ENCODE measurements at places on chromosomes 16 and 17.

DNA sequence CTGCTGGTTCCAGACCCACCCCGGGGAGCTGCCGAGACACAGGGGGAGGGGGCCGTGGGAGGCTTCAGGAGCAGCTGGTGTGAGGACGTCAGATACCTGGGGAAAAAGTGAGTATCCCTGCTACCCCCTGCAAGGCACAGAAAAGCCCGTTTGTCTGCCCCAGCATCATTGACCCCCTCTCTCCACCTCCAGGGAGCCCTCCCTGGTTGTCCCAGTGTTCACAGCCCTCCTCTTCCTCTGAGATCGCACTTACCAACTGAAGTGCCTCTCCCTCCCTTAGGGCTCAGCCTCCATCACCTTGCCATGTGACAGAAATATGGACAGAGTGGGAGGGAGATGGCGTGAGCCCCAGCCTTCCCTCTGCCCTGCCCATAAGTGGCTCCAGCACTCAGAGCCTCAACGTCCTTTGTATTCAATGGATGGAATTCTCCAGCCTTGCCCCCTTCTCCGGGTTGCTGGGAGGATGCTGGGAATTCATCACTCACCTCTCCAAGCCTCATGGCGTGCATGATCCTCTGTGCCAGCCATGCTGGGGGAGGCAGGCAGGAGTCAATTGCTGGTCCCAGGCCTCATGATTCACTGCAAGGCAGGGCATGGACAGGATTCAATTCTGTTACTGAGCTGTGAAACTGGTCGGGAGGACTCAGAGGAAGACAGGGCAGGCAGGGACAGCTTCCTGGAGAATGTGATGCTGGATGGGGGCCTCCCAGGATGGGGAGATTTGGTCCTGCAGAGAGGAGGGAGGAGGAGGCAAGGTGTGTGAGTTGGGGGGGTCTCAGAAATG is 14.6 kb downstream of the SPNS3 start:
- H3K36me3 ChIP-seq, result no peaks in the 10 kb centered on the region
- no peaks in the 10 kb centered on the region for H3K27me3 ChIP-seq
- no peaks in the 10 kb centered on the region for H3K4me1 ChIP-seq

- peak; percentile 95 for DNase-seq
- H3K36me3 ChIP-seq, result no peaks in the 10 kb centered on the region
- H3K27me3 ChIP-seq, result no peaks in the 10 kb centered on the region
- peak overlapping the region; percentile 50 for H3K4me3 ChIP-seq
Measured at GRCh38 chr17:39794249-39794970, 56.7 kb downstream of the GRB7 start.

DNA sequence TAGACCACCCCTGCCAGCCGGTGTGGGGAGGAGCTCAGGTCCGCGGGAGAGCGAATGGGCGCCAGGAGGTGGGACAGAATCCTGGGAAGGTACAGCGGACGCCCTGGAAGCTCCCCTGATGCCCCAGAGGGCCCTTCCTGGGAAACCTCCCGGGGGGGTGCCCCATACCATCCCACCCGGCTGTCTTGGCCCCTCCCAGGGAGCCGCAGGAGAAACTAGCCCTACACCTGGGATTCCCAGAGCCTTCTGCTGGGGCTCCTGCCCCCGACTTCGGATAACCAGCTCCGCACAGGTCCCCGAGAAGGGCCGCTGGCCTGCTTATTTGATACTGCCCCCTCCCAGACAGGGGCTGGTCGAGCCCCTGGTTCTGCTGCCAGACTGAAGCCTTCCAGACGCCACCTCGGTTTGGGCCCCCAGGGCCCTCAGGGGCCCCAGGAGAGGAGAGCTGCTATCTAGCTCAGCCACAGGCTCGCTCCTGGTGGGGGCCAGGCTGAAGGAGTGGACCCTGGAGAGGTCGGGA is 3.0 kb upstream of the CBX4 start:
- no peak for DNase-seq
- peaks cover 10% of the 10 kb centered on the region for H3K4me1 ChIP-seq
- H3K36me3 ChIP-seq, result no peaks in the 10 kb centered on the region
- H3K4me3 ChIP-seq, result no peak overlapping the region
- H3K27me3 ChIP-seq, result peaks cover 22% of the 10 kb centered on the region

- no peaks in the 10 kb centered on the region for H3K36me3 ChIP-seq
- H3K4me1 ChIP-seq, result no peaks in the 10 kb centered on the region
- no peak overlapping the region for H3K4me3 ChIP-seq
- no peak for DNase-seq
- H3K27me3 ChIP-seq, result no peaks in the 10 kb centered on the region
Measured at GRCh38 chr16:26344976-26345375, 653.2 kb downstream of the HS3ST4 start.

GRCh38 chr17:10081571-10082169 is 116.7 kb downstream of the GAS7 start:
- no peak for DNase-seq
- no peak overlapping the region for H3K4me3 ChIP-seq
- peaks cover 4% of the 10 kb centered on the region for H3K4me1 ChIP-seq
- no peak overlapping the region for H3K27ac ChIP-seq

DNA sequence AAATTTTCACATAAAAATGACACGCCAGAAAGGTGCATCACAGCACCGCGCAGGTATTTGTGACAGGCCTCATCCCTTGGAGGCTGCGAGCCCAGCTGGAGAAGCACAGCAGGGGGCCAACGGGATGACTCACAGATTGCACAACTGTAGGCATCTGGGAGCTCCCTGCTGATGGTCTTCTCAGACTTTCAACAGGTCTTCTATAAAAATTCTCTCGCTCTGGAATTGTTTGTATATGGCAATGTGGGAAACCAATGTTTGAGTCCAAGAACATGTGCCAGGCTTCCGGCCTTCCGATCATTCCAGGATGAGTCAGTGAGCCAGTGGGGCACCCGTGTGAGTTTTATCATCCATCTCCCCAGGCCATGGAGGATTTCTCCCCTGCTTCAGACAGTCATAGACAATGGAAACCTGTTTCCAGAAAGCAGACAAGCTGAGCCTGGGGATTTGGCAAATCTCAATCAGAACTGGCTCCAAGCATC is 24.1 kb upstream of the ADORA2B start:
- no peaks in the 10 kb centered on the region for H3K4me1 ChIP-seq
- H3K27me3 ChIP-seq, result no peaks in the 10 kb centered on the region
- no peaks in the 10 kb centered on the region for H3K36me3 ChIP-seq
- H3K4me3 ChIP-seq, result no peak overlapping the region

GRCh38 chr16:76204249-76204648 is 73.0 kb upstream of the CNTNAP4 start:
- no peaks in the 10 kb centered on the region for H3K27me3 ChIP-seq
- no peak overlapping the region for H3K4me3 ChIP-seq
- H3K36me3 ChIP-seq, result no peaks in the 10 kb centered on the region
- no peak overlapping the region for H3K27ac ChIP-seq

DNA sequence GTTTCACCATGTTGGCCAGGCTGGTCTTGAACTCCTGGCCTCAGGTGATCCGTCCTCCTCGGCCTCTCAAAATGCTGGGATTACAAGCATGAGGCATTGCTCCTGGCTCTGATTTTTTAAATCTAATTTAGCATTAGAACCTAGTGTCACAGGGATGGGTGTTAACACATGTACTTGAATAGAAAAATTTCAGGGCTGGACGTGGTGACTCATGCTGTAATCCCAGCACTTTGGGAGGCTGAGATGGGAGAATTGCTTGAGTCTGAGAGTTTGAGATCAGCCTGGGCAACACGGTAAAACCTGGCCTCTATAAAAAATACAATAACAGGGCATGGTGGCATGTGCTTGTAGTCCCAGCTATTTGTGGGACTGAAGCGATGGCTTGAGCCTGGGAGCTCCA is 6.0 kb upstream of the RNF135 start:
- H3K4me1 ChIP-seq, result peaks cover 23% of the 10 kb centered on the region
- H3K4me3 ChIP-seq, result no peak overlapping the region
- H3K27me3 ChIP-seq, result no peaks in the 10 kb centered on the region
- H3K36me3 ChIP-seq, result no peaks in the 10 kb centered on the region

GRCh38 chr17:14153374-14153773 is 83.3 kb downstream of the CDRT15 start:
- no peaks in the 10 kb centered on the region for H3K36me3 ChIP-seq
- no peak overlapping the region for H3K27ac ChIP-seq
- H3K4me1 ChIP-seq, result no peaks in the 10 kb centered on the region
- no peak overlapping the region for H3K4me3 ChIP-seq
- DNase-seq, result no peak
- H3K27me3 ChIP-seq, result no peaks in the 10 kb centered on the region

Data from GM12878 (cell line).